ENCODE measurements at places on chromosomes 16 and 17.
A peak's percentile ranks its signal among the peaks of the same experiment; 100 is the strongest.

- DNase-seq = no peak
- H3K36me3 ChIP-seq = no peaks in the 10 kb centered on the region
- H3K27me3 ChIP-seq = peaks cover under 1% of the 10 kb centered on the region
- H3K4me1 ChIP-seq = peaks cover 2% of the 10 kb centered on the region
- H3K27ac ChIP-seq = no peak overlapping the region
- H3K4me3 ChIP-seq = no peak overlapping the region
Measured at GRCh38 chr17:14553847-14554246, 253.0 kb downstream of the HS3ST3B1 start.

DNA sequence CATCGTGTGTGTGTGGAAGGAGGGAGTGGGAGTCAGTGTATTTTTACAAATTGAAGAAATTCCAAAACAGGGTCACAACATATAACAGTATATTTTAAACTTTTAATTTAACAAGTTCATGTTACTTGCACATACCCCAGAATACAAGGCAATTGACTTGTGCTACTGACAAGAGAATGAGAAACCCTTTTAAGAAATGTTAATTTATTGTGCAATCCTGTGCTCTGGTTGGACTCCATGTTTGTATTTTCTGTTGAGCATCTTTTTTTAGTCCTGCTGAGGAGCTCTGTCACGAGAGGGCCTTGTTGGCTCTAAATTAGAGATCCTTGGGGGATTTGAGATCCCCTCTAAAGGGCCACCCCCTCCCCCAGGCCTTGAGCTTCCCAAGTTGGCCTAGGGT is 1.1 kb upstream of the EMP2 start:
- DNase-seq = no peak
- no peaks in the 10 kb centered on the region for H3K4me1 ChIP-seq
- no peak overlapping the region for H3K27ac ChIP-seq
- H3K4me3 ChIP-seq = no peak overlapping the region
- peaks cover 43% of the 10 kb centered on the region for H3K27me3 ChIP-seq
- no peaks in the 10 kb centered on the region for H3K36me3 ChIP-seq

DNA sequence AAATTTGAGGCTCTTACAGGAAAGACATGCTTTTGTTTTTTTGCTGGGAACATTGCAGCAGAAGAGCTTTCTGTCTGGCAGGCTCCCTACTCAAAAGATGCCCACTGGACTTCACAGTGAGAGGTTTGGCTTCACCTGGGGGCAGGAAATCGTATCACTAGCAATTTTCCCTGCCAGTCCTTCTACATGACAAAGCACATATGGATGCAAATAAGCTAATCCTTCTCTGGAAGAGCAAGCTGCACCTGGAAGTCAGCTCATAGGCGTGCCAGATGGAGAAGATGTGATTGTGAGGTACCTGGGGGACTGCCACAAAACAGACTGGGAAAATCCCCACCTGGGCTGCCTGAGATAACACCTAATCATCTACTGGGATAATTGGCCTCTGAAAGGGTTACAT is 195.0 kb upstream of the CPHXL start:
- H3K4me1 ChIP-seq = no peaks in the 10 kb centered on the region
- H3K27me3 ChIP-seq = peaks cover 2% of the 10 kb centered on the region
- H3K36me3 ChIP-seq = no peaks in the 10 kb centered on the region
- no peak overlapping the region for H3K4me3 ChIP-seq

DNA sequence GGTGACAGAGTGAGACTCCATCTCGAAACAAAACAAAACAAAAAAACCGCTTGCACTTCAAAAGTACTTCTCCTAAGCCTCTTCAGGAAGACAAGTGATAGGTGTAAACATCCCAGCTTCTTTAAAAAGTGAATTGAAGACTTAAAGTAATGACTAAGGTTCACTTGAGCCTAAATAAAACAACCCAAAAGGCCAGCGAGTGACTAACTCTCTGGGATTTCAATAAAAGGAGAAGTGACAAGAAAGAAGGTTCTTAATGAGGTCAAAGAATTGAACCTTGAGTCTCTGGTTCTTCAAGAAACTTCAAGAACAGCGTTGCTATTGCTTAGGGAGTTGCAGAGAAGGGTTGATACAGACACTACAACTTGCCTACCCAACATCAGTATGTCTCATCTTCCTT is 42.2 kb downstream of the STX8 start:
- H3K4me3 ChIP-seq = no peak overlapping the region
- no peaks in the 10 kb centered on the region for H3K36me3 ChIP-seq
- no peaks in the 10 kb centered on the region for H3K27me3 ChIP-seq
- DNase-seq = no peak
- H3K4me1 ChIP-seq = peaks cover 13% of the 10 kb centered on the region
- H3K27ac ChIP-seq = no peak overlapping the region

- no peaks in the 10 kb centered on the region for H3K36me3 ChIP-seq
- no peak for DNase-seq
- H3K27ac ChIP-seq = no peak overlapping the region
- H3K4me1 ChIP-seq = no peaks in the 10 kb centered on the region
- H3K27me3 ChIP-seq = peaks cover 3% of the 10 kb centered on the region
Measured at GRCh38 chr17:45924332-45924820, 30.0 kb downstream of the MAPT start.

DNA sequence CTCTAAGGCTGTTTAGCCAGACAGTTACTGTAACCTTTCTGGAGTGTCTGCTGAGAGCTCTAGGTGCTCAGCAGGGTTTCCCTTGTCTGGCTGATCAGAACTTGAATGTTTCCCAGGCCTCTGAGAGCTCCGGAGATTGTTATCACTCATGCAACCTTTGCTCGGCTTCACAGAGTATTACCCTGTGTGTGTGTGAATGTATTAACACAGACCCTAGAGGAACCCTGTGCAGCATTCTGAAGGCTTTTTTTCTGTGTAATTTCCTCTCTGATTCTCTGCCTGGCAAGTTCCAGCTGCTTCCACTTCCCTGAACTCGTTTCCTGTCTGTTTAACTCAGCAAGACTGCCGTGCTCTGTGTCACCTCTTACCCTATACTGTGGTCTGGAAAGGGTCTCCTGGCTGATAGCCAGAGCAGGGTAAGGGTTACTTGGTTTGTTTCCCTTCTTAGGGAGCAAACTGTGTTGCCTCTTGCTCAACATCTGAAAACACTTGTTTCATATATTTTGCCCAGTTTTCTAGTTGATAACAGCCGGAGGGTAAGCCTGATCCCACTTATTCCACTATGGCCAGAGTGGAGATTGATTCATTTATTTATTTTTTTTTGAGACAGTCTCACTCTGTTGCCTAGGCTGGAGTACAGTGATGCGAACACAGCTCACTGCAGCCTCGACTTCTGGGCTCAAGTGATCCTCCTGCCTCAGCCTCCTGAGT is 21.7 kb downstream of the PRMT7 start:
- peaks cover 17% of the 10 kb centered on the region for H3K4me1 ChIP-seq
- H3K4me3 ChIP-seq = no peak overlapping the region
- peak overlapping the region; percentile 50 for H3K27ac ChIP-seq
- H3K27me3 ChIP-seq = no peaks in the 10 kb centered on the region
- H3K36me3 ChIP-seq = peaks cover 32% of the 10 kb centered on the region

DNA sequence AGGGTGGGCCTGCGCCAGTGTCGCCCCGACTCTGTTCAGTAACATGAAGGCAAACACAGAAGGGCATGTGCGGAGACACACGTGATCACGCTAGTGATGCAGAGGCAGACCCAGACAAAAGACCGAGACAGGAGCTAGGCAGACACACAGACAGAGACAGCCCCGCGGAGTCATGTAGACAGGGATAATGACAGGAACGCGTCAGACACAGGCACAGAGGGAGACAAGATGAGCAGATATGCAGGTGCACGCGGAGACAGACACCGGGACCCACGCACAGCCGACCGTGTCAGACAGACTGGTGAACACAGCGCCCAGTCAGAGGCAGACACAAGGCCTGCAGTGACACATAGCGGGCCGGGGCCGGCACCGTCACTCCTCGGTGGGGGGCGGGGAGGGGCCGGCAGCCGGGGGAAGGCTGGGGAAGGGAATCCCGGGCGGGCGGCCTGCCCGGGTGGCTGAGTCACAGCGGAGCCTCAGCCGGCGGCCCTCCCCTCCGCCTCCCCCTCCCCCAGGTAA is 7.4 kb downstream of the KDM6B start:
- H3K36me3 ChIP-seq = peaks cover 9% of the 10 kb centered on the region
- peak overlapping the region; percentile 95 for H3K27ac ChIP-seq
- H3K4me3 ChIP-seq = peak overlapping the region; percentile 85
- peaks cover 58% of the 10 kb centered on the region for H3K4me1 ChIP-seq
- peak; percentile 95 for DNase-seq
- H3K27me3 ChIP-seq = no peaks in the 10 kb centered on the region

GRCh38 chr16:85221771-85222154 is 109.5 kb upstream of the CIBAR2 start:
- no peaks in the 10 kb centered on the region for H3K36me3 ChIP-seq
- H3K4me1 ChIP-seq = peaks cover 3% of the 10 kb centered on the region
- no peak overlapping the region for H3K27ac ChIP-seq
- no peaks in the 10 kb centered on the region for H3K27me3 ChIP-seq

- DNase-seq = no peak
- peak overlapping the region; percentile 87 for H3K27ac ChIP-seq
- peaks cover 8% of the 10 kb centered on the region for H3K36me3 ChIP-seq
- H3K4me3 ChIP-seq = peak overlapping the region; percentile 83
- no peaks in the 10 kb centered on the region for H3K27me3 ChIP-seq
Measured at GRCh38 chr17:32342603-32343325, 791 bp upstream of the C17orf75 start.

- no peak overlapping the region for H3K27ac ChIP-seq
- H3K4me1 ChIP-seq = peaks cover 6% of the 10 kb centered on the region
- no peak overlapping the region for H3K4me3 ChIP-seq
- peaks cover 2% of the 10 kb centered on the region for H3K27me3 ChIP-seq
- no peak for DNase-seq
Measured at GRCh38 chr16:69405757-69406156, 18.7 kb upstream of the CYB5B start.

DNA sequence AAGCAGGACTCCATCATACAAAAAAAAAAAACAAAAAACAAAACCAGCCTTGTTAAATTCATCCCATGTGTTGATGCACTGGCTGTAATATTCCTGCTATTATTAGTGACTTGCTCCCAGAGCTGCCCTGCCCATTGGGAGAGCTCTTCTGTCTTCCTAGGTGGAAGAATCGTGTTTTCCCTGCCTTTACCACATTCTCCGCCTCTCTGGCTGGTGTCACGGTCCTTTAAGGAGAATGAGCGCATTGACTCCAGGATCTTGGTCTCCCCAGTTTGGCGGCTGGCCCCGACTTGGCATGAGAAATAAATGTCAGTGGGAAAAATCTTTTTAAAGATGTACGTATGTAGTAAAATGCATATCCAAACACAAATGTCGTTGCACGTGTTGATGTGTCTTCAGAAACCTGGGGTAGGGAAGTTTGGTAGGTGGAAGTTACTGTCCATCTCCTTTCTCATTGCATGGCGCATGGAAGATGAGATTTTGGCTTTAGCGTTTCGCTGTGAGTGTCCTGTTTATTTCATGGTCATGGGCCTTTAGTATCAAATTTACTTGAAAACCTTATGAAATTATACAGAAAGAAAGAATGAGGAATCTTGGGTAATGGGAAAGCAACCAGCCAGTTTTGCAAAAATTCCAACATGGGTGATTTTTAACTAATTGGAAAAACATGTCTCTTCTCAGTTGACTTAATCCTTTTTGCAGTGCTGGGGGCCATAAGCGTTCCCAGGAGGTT is 15.5 kb downstream of the RMI2 start:
- H3K27me3 ChIP-seq = peaks cover 28% of the 10 kb centered on the region
- peaks cover 49% of the 10 kb centered on the region for H3K4me1 ChIP-seq
- H3K27ac ChIP-seq = no peak overlapping the region
- peaks cover 12% of the 10 kb centered on the region for H3K36me3 ChIP-seq

- H3K4me3 ChIP-seq = no peak overlapping the region
- H3K4me1 ChIP-seq = no peaks in the 10 kb centered on the region
- H3K27ac ChIP-seq = no peak overlapping the region
- no peak for DNase-seq
Measured at GRCh38 chr16:83351846-83352245, 455.9 kb upstream of the HSBP1 start.

DNA sequence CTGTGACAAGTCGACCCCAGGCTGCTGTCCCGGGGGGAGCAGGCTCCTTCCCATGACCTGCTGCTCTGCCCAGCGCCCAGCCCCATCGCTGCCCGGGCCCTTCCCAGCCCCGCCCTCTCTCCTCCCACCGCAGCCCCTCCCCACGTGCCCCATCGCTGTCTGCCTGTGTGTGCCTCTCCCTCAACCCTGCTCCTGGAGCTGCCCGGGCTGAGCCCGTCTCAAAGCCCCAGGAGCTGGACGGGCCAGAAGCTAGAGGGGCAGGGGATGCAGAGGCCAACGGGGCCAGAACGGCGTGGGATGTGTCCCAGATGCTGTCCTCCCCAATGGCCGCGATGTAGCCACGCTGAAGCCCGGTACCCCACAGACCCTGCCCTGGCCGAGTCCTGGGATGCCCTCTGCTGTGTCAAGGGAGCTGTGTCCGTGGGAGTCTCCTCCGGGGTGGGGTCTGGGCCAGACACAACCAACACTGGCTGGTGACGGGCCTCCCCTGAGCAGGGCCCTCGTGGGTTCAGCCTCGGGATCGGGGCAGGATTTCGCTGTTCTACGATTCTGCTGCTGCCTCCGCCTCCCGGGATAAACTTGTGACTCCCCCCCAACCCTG is 118.2 kb upstream of the ZNF750 start:
- H3K4me3 ChIP-seq = no peak overlapping the region
- no peak for DNase-seq
- H3K4me1 ChIP-seq = peaks cover 1% of the 10 kb centered on the region
- peaks cover 29% of the 10 kb centered on the region for H3K36me3 ChIP-seq
- no peaks in the 10 kb centered on the region for H3K27me3 ChIP-seq
- no peak overlapping the region for H3K27ac ChIP-seq

DNA sequence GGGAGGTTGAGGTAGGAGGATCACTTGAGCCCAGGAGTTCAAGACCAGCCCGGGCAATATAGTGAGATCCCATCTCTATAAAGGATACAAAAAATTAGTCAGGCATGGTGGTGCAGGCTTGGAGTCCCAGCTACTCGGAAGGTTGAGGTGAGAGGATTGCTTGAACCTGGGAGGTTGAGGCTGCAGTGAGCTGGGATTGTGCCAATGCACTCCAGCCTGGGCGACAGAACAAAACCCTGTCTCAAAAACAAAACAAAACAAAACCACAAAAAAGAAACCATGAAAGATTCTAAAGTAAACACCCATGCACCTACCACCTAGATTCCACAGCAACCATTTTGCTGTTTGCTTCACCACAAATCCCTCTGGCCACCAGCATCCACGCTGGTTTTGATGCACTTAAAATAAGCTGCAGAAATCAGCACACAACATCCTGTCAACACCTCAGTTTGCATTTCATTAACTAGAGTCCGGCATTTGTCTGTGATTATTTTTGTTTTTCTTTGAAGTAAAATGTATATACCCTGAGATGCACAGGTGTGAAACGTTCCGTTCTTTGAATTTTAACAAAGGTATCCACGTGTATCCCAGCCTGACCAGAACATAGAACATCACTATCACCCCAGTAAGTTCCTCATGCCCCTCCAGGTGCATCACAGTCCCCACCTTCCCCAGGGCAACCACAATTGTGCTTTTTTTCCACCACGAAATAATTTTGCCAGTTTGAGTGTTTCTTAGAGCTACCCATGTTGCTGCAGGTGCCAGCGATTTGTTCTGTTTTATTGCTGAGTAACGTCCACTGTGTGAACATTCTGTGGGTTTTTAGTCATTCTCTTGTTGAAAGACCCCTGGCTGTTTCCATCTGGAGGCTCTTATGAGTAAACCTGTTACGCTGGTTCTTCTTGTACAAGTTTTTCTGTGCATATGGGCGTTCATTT is 191.5 kb downstream of the SEC14L1 start:
- H3K36me3 ChIP-seq = peaks cover 2% of the 10 kb centered on the region
- peak; percentile 51 for DNase-seq
- H3K4me3 ChIP-seq = peak overlapping the region; percentile 64
- H3K4me1 ChIP-seq = peaks cover 37% of the 10 kb centered on the region
- H3K27me3 ChIP-seq = no peaks in the 10 kb centered on the region

Data from activated CD4-positive, alpha-beta memory T cell treated with anti-CD3 and anti-CD28 coated beads for 36 hours (primary cell).